ENCODE measurements at places on chromosomes 13 and 19. TPM values are rescaled to one million over a fixed set of nuclear protein-coding genes. Genes with fewer than 3 reads are reported as not detected.

The PRKD2 gene
- total RNA-seq, result 123 TPM

DNA sequence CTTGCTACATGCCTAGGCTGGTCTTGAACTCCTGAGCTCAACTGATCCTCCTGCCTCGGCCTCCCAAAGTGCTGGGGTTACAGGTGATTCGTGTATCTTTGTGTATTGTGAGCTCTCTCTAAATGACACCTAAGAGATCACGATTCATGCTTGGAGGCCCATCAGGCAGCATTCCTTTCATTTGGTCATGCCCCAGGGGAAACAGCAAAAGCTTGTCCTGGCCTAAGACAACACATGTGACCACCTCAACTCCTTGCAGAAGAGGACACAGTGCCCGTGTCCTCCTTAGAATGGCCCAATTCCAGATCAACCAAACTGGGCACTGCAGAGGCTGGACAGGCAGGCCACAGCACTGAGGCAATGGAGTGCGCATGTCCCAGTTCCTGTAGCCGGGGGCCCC is 32.5 kb downstream of the ZC3H4 start:
- DNase-seq, result no peak

The ZSCAN4 gene
- not detected for total RNA-seq

The CEACAM1 gene
- 2.7 TPM for total RNA-seq

Data from naive thymus-derived CD4-positive, alpha-beta T cell (primary cell).